ENCODE measurements at places on chromosomes 7 and 10. TPM values are rescaled to one million over a fixed set of nuclear protein-coding genes. Genes with fewer than 3 reads are reported as not detected.

Gene SPDYE3
- not detected for polyA plus RNA-seq

Gene HACD1
- 14.1 TPM for polyA plus RNA-seq

Gene AS3MT
- polyA plus RNA-seq: 3.6 TPM

Gene CNPY1
- polyA plus RNA-seq: not detected

Gene MYOZ1
- 1.2 TPM for polyA plus RNA-seq

Gene ZNF425
- polyA plus RNA-seq: 1.2 TPM

Gene ANKRD30A
- polyA plus RNA-seq: not detected

Gene SEC31B
- polyA plus RNA-seq: 8.3 TPM

Gene FAM221A
- 10.9 TPM for polyA plus RNA-seq

Gene ZC3HAV1
- 5.7 TPM for polyA plus RNA-seq

Gene MNX1
- polyA plus RNA-seq: 1.9 TPM

Gene CREB3L2
- polyA plus RNA-seq: 8.6 TPM

Gene PAPOLB
- not detected for polyA plus RNA-seq

Gene GCK
- polyA plus RNA-seq: 1.4 TPM

Data from stomach (tissue), 19 donors.